ENCODE measurements at places on chromosomes 12 and 14. TPM values are rescaled to one million over a fixed set of nuclear protein-coding genes. Genes with fewer than 3 reads are reported as not detected.
A peak's percentile ranks its signal among the peaks of the same experiment; 100 is the strongest.

- no peak for DNase-seq
Observed at GRCh38 chr14:91155626-91156089, 41.8 kb downstream of the DGLUCY start.

GRCh38 chr12:4933411-4933810 is 23.7 kb downstream of the KCNA1 start:
- no peak for DNase-seq

DNA sequence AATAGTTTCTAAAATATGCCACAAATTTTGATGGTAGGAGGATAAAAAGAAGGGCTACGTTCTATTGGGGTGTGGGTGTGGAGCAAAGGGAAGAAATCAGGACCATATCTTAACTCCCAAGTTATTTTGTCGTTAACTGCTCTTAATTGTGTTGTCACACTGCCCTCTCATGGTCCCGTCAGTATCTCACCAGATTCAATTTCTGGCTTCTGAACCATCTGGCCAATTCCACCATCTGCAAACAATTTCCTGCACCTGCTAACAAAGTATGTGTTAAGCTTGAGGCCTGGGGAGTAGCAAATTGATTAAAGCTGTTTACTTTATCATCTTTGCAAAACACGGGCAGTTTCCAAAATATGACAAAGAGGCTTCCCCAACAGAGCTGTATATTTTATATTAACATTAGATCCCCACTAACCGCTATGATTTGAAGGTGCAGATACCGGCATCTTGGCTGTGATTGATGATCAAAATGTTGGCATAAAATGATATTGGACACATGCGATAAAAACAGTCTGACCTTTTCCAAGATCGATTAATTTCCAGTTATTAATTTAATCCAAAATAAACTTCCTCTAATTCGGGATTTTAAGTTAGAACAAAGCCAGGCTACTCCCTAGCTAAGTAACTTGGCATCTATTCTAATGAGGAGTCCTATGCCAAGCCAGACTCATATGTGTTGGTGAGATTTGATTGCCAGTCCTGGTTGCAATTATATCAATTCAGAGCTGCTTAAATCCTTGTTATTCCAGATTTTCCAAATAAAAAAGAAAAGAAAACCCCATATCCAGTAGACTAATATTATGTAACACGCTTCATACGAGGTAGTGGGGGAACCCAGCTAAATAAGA is 6.9 kb upstream of the DNM1L start:
- peak; percentile 64 for DNase-seq

GRCh38 chr12:87150969-87151662 is 878.1 kb downstream of the C12orf50 start:
- DNase-seq = no peak

The CD27 gene
- 1.6 TPM for polyA plus RNA-seq

- no peak for DNase-seq
Observed at GRCh38 chr12:128830505-128830893, 6.7 kb upstream of the SLC15A4 start.

DNA sequence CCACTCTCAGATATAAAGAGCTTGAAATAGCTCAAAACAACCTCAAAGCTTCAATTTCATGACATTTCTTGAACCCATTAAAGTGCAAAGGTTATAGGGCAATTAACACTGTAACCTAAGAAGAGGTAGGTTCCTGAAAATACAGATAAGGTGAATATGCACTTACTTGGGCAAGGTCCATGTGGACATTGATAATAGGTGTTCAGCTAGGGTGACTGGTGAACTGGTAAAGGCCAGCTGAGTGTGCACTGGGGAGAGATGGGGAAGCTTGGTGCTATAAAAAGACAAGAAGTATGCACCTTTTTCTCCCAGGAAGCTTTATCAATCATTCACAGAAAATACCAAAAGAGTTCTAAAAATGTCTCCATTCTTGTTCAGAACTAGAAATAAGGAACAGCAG is 418.6 kb downstream of the SLC16A7 start:
- DNase-seq = peak; percentile 74

The PLEKHG3 gene
- 56.1 TPM for polyA plus RNA-seq

- DNase-seq = no peak
Observed at GRCh38 chr12:561908-562593, 101.2 kb downstream of the NINJ2 start.

GRCh38 chr14:99734406-99735051 is 50.4 kb downstream of the CYP46A1 start:
- no peak for DNase-seq

DNA sequence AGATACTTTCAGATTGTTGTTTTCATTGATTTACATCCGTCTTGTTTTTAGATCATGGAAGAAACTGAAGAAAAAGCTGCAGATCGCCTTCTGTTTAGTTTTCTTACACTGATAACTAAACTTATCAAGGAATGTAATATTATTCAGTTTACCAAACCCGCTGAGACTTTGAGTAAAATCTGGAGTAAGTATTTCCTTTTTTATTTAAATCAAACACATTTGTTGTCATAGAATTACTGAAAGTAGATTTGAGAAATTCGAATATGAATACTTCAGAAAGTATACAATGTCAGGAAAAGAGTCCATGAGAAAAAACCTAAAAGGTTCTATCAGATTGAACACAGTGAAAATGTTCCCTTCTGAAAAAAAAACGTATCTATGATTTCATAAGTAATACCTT is 32.0 kb downstream of the ARL1 start:
- DNase-seq = no peak

DNA sequence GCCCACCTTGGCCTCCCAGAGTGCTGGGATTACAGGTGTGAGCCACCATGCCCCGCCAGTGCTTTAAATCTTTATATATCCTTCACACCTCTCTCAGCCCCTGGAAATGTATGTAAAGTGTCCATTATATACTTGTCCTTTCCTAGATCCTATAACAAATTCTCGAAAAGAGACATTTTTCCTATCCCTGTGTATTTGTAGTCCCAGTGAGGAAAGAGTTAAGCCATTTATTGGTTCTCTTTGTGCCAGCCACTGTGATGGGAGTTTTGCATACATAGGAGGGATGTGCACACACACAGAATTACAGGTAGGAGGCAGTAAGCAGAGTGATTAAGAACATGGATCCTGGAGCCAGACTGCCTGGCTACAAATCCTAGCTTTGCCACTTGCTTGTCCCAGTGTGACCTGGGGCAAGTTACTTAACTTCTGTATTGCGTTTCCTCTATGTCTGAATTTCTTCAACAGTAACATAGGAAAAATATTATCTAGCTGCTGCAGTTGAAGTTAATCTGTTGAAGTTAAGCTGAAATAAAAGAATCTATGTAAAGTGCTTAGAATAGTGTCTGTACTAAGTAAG is 2.1 kb upstream of the RABGGTA start:
- DNase-seq = no peak

DNA sequence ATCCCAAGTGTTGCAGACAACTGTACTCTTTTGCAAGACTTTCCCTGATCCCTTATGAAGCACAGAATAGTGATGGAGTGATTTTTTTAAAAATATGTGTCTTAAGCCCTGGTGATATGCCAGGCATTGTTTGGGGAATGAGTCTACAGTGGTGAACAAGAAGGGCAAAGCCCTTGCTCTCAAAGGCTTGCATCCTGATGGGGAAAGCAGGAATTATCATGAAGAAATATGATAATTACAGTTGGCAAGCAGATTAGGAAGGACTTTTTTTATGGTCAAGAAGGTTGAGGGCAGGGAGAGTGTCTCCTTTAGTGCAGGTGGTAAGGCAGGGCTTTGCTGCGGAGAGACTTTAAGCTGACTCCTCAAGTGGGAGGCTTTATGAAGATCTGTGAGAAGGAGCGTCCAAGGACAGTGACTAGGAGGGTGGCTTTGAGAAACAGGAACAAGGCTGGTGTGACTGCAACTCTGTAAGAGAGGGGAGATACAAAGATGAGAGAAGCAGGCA is 100.2 kb downstream of the SYNE2 start:
- no peak for DNase-seq

GRCh38 chr12:42992826-42993225 is 403.3 kb upstream of the PRICKLE1 start:
- no peak for DNase-seq

DNA sequence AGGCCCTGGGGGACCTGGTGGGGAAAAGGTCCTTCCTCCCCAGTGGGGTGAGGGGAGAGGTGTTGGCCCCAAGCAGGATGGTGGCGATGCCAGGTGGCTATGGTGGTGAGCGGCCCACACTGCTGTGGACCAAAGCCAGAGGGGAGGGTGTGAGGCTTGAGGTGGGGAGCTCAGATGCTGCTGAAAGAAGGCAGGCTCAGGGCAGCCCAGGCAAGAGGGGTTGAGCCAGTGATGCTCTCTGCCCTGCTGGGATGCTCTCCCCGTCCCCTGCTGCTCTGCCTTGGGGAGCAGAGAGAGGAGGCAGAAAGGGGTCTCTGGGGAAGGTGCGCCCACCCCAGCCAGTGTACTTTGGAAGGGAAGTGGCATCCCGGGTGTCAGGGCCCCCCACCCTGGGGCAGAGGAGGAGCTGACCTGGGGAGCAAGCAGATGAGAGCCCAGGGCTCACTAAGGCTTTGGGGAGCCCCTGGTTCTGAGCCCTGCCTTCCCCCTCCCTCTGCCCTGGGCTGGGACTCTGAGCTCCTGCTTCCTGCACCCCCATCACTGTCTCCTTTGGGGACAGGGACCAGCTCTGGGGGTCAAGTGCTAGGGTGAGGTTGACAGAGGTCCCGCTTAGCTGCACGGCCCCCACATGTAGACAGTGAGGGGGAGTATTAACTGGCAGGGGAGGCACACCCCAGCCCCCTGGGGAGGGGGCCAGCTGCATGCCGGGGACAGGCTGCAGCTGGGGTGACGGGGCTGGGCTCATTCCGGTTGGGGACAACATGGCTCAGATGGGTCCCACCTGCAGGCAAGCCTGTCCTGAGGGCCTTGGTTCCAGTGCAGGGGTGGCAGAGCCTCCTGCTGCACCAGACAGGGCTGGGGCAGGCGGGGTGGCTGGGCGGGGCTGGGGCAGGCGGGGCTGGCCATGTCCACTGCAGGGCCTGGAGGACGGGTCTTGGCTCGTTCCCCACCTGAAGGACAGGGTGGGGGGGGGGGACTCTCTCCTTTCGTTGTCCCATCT is 124.4 kb downstream of the KIF26A start:
- no peak for DNase-seq

The GLRX5 gene
- polyA plus RNA-seq = 46.5 TPM

- DNase-seq = no peak
Observed at GRCh38 chr14:101755591-101756324, 5.8 kb upstream of the PPP2R5C start.

The ITGA7 gene
- 29.6 TPM for polyA plus RNA-seq

The SPRYD3 gene
- polyA plus RNA-seq = 25.0 TPM

- peak; percentile 31 for DNase-seq
Observed at GRCh38 chr12:4987076-4988046, 56.3 kb upstream of the KCNA5 start.

- peak; percentile 9 for DNase-seq
Observed at GRCh38 chr14:21703357-21704326, 30.0 kb upstream of the OR4E1 start.

- no peak for DNase-seq
Observed at GRCh38 chr12:22799503-22799902, 174.5 kb downstream of the ETNK1 start.

The DLGAP5 gene
- 11.6 TPM for polyA plus RNA-seq

DNA sequence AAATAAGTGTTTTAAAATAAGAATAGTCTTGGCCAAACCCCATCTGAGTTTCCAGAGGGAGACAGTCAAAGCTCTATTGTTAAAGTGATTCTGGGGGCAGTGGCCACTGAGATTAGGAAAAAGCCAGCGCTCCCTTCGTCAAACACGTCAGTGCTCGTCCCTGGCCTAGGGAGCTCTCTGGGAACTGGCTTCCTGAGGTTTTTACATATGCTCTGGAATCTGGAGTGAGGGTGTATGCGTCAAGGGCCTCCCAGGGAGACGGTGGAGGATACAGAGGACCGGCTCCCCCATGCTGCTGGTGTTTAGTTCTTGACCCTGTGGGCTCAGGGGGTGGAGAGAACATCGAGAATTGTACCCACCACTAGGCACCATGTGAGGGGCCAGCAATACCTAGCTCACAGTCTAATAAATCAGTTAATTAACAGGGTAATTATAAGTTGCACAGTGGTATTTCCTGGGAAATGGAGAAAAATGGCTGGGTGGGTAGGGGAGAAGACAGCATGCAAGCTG is 87.0 kb downstream of the SLC25A47 start:
- DNase-seq = no peak

The KRT5 gene
- polyA plus RNA-seq = 1.8 TPM

The CLEC1B gene
- polyA plus RNA-seq = 0.19 TPM

- no peak for DNase-seq
Observed at GRCh38 chr14:94382716-94383596, 5.4 kb downstream of the SERPINA1 start.

GRCh38 chr12:70733385-70733784 is 96.2 kb upstream of the PTPRB start:
- peak; percentile 63 for DNase-seq

The PSMA6 gene
- 163 TPM for polyA plus RNA-seq

DNA sequence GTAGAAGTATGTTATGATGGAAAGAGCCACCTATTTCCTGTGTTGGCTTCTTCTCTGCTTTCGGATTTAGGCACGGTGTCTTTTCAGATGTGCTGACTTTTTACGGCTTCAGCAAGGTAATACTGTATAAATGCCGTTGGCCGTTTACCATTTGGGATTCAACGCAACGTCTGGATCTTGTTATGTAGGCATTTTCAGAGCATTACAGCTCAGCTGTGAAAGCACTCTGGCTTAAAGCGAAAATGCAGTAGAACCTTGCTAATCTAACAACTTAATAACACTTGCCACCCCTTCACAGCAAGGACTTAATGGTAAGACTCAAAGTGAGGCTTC is 229.9 kb downstream of the EFCAB11 start:
- DNase-seq = no peak

- DNase-seq = no peak
Observed at GRCh38 chr12:80892597-80893445, 44.9 kb downstream of the LIN7A start.

The KCNK10 gene
- 4.5 TPM for polyA plus RNA-seq

DNA sequence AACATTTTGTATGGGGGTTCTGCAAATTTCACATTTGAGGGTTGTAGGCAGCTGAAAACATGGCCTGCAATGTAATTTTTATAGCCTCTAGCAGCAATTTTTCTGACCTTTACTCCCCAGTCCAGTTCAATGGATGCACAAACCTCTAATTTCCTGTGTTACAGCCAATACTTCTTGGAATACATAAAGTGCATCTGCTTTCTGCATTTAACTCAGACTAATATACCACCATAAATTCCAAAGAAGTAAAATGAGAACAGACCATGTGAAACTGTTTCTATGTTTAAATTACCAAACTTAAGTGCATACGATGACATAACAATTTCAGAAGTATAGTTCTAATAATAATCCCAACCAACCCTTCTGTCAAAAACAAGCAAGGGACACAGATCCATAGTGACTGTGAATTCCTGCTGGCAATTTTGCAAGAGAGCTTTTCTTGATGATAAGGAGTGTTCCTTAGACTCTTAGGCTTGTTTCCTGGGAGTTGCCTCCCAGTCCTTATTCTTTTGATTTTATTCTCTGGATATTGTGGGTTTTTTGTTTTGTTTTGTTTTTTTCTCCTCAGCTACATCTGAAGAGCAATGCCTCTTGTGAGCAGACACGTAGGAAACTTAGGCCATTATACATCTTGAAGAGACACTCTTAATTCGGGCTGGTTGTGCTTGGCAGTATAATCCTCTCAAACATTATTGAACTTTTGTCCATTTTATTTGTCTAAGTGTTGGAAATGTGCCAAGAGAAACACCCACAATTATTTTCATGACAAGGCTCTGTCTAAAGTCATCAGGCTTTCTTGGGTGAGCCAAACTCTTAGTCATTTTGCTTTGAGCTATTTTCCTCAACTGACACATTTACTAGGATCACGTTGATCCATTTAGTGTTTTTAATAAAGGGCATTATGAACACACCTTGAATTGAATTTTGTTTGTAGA is 51.3 kb upstream of the RERGL start:
- DNase-seq = no peak

GRCh38 chr12:14187002-14187401 is 178.5 kb upstream of the ATF7IP start:
- DNase-seq = peak; percentile 49

The DERA gene
- polyA plus RNA-seq = 68.0 TPM

- no peak for DNase-seq
Observed at GRCh38 chr14:34851395-34851794, 23.8 kb downstream of the BAZ1A start.

All from large intestine (tissue), 12 donors.